ENCODE measurements at places on chromosomes 11 and 22.

DNA sequence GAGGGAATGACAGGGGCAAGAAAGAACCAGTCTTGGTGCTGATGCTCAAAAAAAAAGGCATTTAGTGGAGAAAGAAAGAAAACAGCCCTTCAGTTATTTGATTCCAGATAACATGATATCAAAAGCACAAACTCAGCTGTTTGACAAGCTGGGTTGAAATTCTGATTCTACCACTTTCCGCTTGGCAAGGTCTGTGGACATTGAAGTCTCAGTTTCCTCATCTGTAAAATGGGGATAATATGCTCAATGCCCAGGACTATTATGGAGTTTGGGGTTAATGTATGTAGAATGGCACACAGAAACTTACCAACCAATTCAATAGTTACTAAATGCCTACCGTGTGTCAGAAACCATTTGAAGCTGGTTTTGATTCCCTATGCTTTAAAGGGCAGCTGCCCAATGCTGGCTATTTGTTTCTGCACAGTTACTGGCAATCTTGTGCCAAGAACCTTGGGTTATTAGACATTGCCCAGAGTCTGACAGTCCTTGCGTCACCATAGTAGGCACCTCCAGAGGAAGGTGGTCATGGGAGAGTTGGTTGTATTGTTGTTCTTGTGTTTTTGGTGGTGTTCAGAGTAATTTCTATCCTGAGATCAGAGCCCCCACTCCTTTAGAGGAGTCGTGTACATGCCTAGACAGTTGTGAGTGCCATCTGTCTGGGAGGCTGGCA is 19.5 kb downstream of the ELF5 start:
- no peak for DNase-seq

DNA sequence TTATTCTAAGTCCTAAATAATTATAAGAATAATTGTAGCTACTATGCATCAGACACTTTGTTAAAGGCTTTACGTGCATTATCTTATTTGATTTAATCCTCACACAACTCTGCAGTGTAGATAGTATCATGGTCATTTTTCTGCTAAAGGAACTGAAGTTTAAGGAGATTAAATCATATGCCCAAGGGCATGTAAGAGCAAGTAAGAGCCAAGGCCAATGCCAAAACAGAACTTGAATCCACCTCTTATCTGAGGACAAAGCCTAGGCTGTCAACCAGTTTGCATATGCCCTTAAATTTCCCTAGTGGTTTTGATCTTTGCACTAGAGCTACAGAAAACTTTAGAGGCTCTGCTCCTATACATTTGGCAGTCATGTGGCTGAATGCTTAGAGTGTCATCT is 65.6 kb upstream of the OR5AK2 start:
- no peak for DNase-seq

- DNase-seq = no peak
Measured at GRCh38 chr11:36330411-36330810, 34.3 kb downstream of the PRR5L start.

- no peak for DNase-seq
Measured at GRCh38 chr11:86103808-86104207, 34.9 kb upstream of the PICALM start.

DNA sequence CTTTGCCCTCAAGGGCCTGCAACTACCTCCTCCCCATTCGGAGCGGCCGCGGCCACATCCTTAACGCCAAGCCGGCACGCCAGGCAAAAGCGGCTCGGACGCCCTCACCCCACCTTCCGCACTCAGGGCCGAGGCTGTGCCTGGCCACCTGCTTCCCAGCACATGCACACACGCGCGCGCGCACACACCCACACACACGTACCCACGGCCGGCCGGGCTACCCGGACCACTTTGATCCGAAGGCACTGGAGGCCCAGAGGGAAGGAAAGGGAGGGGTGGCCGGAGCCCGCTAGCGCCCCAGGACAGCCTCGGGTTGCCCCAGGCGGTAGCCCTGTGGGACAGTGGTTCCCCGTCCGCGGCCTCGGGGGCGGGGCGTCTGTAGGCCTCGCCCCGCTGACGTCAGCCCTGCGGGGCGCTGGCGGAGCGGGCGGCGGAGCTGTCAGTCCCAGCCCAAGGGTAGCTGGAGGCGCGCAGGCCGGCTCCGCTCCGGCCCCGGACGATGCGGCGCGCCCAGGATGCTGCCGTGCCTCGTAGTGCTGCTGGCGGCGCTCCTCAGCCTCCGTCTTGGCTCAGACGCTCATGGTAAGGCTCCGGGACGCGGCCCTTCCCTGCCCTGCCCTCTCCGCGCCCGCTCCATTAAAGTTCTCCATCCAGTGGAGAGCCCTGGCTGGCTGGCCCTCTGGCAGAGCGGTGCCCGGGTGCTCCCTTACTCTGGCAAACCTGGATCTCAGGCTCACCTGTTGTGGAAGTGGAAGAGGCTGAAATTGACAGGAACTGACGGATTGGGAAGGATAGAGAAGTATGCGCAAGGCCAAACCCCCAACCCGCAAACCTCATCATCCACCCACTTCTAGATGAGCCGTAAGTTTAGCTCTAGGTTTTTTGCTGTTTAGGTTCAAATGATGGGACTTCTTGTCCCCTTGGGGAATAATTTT is at the start of gene IL10RA:
TSS of gene IL10RA (plus strand) at position 442 of the 935 bp plus-strand sequence. CDS start at position 516, 74 bp downstream.
- peak; percentile 65 for DNase-seq

GRCh38 chr11:121645001-121645400 is 192.2 kb upstream of the SORL1-AS1 start:
- no peak for DNase-seq

DNA sequence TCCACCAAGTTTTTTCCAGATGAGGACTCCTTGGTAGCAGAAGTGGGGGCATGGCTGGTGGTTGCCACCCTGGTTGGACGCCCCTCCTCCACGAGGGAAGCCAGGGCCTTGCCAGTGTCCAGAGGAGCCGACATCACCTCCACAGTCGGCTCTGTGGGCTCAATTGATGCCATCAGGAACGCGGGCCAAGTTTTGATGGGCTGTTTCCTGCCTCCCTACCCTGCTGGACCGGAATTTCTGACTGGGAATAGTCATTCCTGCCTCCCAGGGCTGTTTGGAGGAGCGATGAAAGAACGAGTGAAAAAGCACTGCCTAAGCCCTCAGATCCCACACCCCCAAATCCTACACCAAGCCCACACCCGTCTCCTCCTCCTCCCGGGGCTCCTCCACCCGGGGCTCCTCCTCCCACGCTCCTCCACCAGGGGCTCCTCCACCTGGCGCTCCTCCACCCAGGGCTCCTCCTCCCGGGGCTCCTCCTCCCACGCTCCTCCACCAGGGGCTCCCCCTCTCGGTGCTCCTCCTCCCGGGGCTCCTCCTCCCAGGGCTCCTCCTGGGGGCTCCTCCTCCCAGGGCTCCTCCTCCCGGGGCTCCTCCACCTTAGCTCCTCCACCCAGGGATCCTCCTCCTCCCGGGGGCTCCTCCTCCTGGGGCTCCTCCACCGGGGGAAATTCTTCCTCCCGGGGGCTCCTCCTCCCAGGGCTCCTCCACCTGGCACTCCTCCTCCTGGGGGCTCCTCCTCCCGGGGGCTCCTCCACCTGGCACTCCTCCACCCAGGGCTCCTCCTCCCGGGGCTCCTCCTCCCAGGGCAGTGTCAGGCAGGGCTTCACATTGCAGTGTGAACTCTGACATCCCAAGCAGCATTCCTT is 10.0 kb upstream of the PRR5 start:
- no peak for DNase-seq

DNA sequence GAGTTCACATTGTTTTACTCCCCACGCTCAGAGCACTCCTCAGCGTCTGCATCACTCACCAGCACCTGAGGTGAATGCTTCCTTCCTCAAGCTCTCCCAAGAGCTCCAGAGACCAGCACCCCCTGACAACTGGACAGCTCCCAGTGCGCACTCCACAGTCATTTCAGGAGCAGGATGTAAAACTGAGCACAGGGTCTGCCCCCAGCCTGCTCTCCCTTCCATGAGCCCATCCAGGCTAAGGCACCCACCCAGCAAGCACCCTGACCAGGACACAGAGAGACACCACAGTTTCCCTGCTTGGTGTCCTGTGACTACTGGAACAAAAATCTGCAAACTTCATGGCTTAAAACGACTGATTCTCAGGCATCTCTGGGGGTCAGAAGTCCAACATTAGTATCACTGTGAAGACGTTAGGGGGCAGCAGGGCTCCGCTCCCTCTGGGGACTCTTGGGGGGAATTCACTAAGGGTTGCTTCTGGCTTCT is 3.3 kb downstream of the SCGB1D2 start:
- no peak for DNase-seq

DNA sequence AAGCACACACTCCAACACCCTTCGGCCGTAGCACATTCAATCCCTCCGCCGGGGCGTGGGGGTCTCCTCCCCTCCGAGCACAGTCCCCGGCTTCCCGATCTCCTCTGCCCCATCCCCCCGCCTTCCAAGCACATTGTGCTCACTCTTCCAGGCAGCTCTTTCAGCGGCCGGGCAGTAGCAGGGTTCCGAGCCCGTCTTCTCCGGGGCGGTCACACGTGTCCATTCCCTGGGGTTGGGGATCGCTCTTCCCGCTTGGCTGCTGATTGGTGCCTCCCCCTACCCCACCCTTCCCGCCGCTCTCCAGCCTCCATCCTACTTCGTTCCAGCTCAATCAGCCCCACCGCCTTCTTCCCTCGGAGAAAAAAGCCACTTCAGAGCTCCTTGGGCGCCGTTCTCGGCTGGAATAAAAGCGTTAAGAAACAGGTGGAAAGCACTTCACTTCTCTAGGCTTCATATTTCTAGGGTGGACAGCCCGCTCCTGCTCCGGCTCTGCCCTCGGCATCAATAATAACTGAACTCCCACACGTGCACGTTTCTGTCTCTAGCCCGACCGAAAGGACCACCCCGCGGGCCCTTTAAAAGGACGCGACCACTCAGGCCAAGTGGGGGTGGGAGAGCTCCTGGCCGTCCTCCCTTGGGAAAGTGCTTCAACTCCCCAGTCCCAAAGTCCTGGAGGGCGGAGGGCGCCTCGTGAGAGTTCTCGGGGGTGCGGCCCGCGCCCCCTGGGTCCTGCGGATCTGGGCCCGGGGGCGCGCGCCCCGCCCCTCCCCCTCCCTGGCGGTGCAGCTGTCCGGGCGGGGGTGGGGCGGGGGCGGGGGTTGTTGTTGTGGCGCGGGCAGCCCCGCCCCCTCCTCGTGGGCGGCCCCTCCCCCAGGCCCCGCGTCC is 464 bp upstream of the CECR2 start:
- DNase-seq = peak; percentile 56

DNA sequence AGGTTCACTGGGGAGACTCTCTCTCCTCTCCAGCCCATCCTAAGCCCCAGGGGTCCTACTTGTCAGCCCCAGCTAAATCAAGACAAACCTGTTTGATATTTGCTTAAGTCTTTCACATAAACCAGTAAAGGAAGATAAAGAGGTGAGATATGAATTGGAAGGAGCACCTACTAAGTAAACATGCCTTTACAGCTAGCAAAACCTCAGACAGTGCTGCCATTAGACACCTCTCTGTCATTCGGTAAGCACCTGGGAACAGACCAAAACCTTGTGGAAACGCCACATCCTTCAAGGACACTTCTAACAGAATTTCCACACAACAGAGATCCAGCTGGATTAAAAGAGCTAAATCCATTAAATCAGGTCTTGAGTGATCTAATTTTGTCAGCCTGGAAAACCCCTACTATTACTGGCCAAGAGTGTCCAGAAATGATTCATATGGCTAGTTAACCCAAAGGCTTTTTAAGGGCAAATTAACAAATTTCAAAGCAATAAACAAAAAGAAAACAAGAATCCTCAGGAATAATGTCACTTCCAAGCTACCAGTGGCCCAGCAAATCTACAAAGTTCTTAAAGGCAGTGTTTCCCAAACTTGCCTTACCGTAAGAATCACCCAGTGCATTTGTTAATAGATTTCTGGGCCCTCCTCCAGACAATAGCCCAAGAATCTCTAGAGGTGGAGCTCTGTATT is 2.4 kb downstream of the VPS37C start:
- peak; percentile 26 for DNase-seq

GRCh38 chr11:66006134-66006890 is 4.0 kb downstream of the BANF1 start:
- DNase-seq = no peak

DNA sequence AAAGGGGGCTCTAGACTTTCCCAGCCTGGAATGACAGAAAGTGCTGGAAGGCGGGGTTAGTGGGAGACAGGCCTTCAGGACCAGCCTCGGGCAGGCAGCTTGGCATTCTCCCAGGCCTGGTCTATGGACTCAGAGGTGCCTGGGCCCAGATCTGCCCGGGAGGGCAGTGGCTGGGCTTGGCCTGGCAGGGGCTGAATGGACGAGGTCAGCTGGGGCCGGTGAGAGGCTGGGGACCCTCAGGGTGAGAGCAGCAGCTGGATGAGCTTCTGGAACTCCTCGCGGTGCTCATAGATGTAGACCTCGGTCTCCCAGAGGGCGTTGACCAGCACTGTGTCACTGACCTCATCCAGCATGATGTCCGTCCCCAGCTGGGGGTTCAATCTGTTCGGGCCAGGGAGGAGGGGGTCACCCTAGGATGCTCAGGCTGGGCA is 1.5 kb upstream of the BAIAP2L2 start:
- DNase-seq = no peak

DNA sequence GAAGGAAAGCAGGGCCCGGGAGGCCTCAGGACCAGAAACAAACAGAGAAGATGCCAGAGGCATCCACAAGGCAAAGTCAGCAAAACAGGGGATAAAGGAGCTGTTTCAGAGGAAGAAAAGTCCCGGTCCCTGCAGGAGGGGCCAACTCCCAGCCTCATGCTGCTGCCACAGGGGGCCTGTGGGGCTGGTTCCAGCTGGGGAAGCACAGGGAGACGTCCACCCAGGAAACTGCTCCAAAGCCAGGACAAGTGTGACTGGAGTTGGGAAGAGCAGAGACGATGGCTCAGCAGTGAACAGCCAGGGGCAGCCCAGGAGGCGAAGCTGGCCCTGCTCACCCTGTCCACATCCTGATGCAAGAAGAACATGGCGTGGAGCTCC is 454.4 kb downstream of the BRD1 start:
- DNase-seq = no peak

DNA sequence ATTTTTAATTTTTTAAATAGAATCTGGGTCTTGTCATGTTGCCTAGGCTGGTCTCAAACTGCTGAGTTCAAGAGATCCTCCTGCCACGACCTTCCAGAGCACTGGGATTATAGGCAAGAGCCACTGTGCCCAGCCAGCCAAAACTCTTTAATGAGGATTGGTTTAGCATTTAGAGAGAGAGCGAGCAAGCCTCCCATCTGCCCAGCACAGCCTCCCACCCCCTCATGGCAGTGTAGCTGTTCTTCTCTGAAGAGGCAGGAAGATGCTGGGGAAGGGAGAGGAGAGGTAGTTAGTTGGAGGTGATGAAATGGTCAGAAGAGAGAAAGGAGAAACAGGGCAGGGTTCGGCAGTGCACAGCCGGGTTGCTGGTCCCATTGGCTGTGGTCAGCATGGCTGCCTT is 105.7 kb downstream of the SCN3B start:
- DNase-seq = no peak

GRCh38 chr11:36464720-36465119 is 45.4 kb downstream of the TRAF6 start:
- DNase-seq = no peak

- DNase-seq = no peak
Measured at GRCh38 chr11:2704896-2705606, 5.3 kb upstream of the KCNQ1OT1 start.

Measured in NCI-H526 (cell line).